GM23338 (cell line): ENCODE measurements at places on chromosomes 11 and 22.

DNA sequence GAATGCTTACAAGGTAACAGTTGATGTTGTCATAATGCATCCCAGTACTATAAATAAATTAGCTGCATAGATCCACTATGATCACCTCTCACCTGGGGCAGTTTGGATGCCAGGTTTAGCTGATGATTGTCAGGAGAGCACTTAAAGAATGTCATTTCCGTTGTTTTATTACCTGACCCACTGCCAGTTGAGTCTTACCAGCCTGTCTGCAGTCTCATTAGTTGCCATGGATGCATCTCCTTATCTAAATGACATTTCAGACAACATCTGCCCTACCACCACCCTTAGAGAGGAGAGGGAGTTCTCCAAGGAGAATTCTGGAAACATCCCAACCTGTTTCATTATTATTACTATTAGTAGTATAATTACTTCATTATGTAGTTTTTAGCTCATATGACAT lies 339.1 kb upstream of the API5 start:
- DNase-seq = no peak

GRCh38 chr22:28931844-28932567 lies 48.6 kb downstream of the ZNRF3 start:
- no peak for DNase-seq

- DNase-seq = peak; percentile 86
These were observed 368.6 kb downstream of the OPCML start for GRCh38 chr11:133163463-133164419.

GRCh38 chr22:26952451-26953011 lies 295.1 kb downstream of the MIAT start:
- peak; percentile 29 for DNase-seq

DNA sequence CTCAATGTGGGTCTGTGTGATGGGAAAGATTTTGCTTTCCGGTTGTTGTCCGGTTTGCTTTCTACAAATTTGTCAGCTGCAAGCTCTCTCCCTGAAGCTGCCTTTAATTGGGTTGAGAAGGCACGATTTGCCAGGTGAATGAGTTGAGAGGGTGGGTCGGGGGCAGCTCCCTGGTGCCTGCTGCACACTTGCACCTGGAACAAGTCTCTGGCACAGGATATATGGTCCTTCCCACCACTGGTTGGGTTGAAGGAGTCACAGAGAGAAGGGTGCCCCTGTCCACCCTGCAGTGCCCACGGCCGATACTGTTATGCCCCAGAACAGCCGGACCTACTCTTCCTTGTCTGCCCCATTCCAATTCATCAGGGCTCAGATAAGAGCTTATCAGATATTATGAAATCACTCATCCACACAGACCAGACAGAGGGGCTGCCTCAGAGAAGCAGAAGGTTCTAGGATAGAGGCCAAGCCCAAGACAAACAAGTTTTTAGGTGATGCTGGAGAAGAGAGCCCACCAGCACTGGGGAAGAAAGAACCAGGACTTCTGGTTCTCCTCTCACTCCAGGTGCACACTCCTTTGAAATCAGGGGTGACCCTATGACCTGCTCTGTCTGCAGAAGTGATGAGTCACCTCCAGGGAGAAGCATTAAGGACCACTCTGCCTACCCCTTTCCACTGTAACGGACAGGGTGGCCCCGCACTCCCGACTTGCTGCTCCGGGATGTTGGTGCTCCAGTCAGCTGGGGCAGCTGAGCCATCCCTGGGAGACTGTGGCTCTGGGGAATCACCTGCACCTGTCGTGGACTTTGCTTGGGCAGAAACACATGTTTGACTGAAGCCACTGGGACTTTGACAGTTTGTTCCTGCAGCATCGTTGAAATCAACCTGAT lies 45.3 kb downstream of the RTL6 start:
- no peak for DNase-seq

DNA sequence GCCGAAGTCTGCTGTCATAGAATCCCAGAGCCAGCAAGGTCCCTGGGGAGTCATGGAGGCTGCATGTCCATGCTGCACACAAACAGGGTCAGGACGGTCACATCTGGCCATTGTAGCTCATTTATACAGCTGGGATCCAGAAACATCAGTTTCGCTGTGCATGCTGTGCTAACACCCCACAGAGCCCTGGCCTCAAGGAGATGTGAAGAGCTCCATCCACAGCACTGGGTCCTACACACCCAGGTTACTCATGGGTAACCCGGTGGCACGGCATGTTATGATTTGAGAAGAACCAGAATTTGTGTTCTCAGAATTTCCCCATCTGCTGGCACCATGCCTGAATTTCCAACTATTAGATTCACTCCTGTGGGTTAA lies 146.3 kb upstream of the ARHGAP20 start:
- no peak for DNase-seq

GRCh38 chr22:48238284-48238915 lies 1476.0 kb downstream of the TBC1D22A start:
- no peak for DNase-seq

DNA sequence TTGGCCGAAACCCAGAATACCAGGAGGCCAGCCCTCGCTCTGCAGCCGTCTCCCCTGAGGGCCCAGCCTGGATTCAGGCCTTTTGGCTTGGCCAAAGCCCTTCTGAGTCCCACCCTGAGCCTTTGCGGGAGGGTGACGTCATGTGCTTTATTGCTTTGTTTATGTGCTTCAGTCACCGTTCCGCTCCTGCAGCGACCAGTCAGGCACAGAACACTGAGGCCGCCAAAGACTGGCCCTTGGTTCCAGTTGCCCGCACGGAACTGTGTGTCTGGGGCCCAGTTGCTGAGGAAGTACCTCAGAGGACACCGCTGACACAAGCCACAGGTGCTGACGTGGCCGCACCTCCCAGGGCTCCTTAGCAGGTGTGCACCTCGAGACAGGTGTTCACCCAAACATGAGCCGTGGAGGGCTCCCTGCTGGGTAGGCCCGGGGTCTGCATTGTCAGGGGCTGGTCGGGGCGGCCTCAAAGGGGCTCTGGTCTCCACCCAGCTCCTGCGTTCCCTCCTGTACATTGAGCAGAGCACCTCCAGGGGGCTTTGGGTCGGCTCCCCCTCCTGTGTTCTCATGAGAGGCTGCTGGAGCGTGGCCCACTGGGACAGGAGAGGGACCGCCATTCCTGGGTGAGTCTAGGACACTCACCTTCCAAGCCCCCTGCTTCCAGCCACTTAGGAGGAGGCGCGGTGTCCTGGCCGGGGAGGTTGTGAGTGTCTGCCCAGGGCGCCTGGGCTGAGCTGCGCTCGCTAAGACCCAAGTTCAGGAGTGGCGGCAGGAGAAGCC lies 376.8 kb downstream of the TBC1D22A start:
- no peak for DNase-seq

DNA sequence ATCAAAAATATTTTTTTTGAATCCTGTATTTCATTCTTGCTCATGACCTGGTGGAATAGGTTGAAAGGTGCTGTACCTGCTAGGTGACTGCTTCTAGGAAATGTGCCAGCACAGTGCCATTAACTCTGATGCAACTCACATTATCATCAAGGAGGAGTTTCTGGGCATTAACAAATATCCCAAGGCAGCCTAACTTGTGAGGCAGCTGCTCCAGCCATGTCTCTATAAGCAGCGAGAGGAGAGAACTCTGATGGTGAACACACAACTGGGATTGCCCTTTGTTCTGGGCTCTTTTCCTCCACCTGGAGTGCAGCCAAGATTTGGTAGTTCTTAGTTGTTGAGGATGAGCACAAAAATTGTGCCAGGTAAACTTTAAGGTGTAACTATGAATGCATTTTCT lies 25.6 kb downstream of the HEPHL1 start:
- no peak for DNase-seq

- no peak for DNase-seq
These were observed 23.6 kb upstream of the SLC25A1 start for GRCh38 chr22:19201869-19202798.

- DNase-seq = no peak
These were observed 43.3 kb upstream of the ADORA2A start for GRCh38 chr22:24384131-24384530.

GRCh38 chr11:65404638-65405339 lies 17.8 kb upstream of the NEAT1 start:
- DNase-seq = no peak
